ENCODE measurements at places on chromosomes 7 and 10. TPM values are rescaled to one million over a fixed set of nuclear protein-coding genes. Genes with fewer than 3 reads are reported as not detected.

The PKD1L1 gene
- total RNA-seq, result 2.1 TPM

The POLR2J2 gene
- 7.2 TPM for total RNA-seq

The GFRA1 gene
- 62.2 TPM for total RNA-seq

The RAB19 gene
- 0.93 TPM for total RNA-seq

The ABCC2 gene
- 3.4 TPM for total RNA-seq

The PSAP gene
- 674 TPM for total RNA-seq

The OGDHL gene
- total RNA-seq, result 15.8 TPM

The BMS1 gene
- 21.1 TPM for total RNA-seq

The PRXL2A gene
- total RNA-seq, result 77.0 TPM

The OLAH gene
- total RNA-seq, result 0.93 TPM

The TAS2R41 gene
- not detected for total RNA-seq

The TFEC gene
- 4.5 TPM for total RNA-seq

The OGDH gene
- 92.9 TPM for total RNA-seq

The VIM gene
- total RNA-seq, result 1,950 TPM

The TEX36 gene
- not detected for total RNA-seq

The NUTM2E gene
- total RNA-seq, result 0.33 TPM

The COL26A1 gene
- 6.9 TPM for total RNA-seq

The CTTNBP2 gene
- total RNA-seq, result 19.7 TPM

The PON1 gene
- total RNA-seq, result not detected

The KNDC1 gene
- 8.6 TPM for total RNA-seq

The LRRC18 gene
- total RNA-seq, result not detected

The RAMP3 gene
- 18.1 TPM for total RNA-seq

The TM9SF3 gene
- 121 TPM for total RNA-seq

The IQUB gene
- 4.2 TPM for total RNA-seq

The PVRIG gene
- 0.33 TPM for total RNA-seq

The CADPS2 gene
- total RNA-seq, result 29.2 TPM

The SFRP4 gene
- total RNA-seq, result 116 TPM

The CRPPA gene
- total RNA-seq, result 9.6 TPM

The KIN gene
- total RNA-seq, result 13.8 TPM

The POLR2J gene
- total RNA-seq, result 5.1 TPM

The RGR gene
- 38.2 TPM for total RNA-seq

The PRKAR2B gene
- total RNA-seq, result 45.9 TPM

The AKR1C8 gene
- 0.27 TPM for total RNA-seq

The BET1 gene
- total RNA-seq, result 53.2 TPM

The IKZF5 gene
- 21.4 TPM for total RNA-seq

The CNNM1 gene
- 2.4 TPM for total RNA-seq

The KIAA1217 gene
- 61.4 TPM for total RNA-seq

The AUTS2 gene
- total RNA-seq, result 147 TPM

The ANK3 gene
- total RNA-seq, result 269 TPM

The FKBP9 gene
- total RNA-seq, result 134 TPM

The FXYD4 gene
- total RNA-seq, result not detected

The HMX3 gene
- 1.1 TPM for total RNA-seq

The TRIM73 gene
- total RNA-seq, result 2.0 TPM

The STOX1 gene
- 7.4 TPM for total RNA-seq

The PKD2L1 gene
- total RNA-seq, result 0.16 TPM

The SLC26A5 gene
- total RNA-seq, result 0.71 TPM

The IFIT1B gene
- 1.0 TPM for total RNA-seq

The TBXAS1 gene
- total RNA-seq, result 5.9 TPM

The CDHR3 gene
- total RNA-seq, result 4.8 TPM
